ENCODE measurements at places on chromosomes 6 and 20.

- DNase-seq = no peak
These were observed 595 bp downstream of the FBXO5 start for GRCh38 chr6:152981989-152982903.

- no peak for DNase-seq
These were observed 46.0 kb downstream of the MAPK14 start for GRCh38 chr6:36073587-36073986.

DNA sequence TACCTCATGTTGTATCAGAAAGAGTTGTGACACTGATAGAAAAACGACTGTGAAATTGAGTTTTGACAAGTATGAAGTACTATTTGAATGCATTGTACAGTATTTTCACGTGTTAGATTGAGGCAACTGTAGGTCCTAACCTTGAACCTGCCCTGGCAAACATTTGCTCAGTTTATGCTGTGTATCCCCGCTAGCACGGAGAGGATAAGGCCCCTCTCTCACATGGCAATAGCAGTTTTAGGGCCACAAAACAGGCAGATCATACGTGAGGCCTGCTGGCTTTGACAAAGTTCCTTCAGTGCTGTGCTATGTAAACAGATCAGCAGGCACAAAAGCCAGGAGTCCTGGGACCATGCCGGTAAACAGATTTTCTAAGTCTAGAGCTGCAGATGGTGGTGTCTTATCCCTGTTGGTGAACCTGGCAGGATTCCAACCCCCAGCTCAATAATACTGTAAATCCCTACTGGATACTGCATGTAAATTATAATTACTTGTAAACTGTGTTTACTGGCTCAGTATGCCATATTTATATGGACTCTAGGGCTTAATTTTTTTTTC, 23.8 kb upstream of the FAM217A start:
- DNase-seq = no peak

DNA sequence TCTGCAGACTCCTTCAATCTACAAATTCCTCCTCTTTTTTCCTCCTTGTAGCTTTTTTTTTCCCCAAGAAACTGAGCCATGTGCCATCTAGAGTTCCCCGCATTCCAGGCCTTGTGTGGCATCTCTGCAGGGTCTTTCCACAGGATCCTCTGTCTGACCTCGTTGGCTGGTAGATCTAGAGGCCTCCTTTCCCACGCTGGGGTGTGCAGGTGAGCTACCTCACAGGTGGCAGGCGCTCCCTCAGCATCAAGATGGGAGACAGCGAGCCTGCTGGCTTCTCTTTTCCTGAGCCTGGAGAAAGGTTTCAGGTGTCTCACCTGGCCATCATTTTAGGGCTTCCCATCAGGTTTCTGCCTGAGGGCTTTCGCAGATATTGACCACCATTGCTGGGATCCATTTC, 9.6 kb upstream of the NELFCD start:
- DNase-seq = no peak

DNA sequence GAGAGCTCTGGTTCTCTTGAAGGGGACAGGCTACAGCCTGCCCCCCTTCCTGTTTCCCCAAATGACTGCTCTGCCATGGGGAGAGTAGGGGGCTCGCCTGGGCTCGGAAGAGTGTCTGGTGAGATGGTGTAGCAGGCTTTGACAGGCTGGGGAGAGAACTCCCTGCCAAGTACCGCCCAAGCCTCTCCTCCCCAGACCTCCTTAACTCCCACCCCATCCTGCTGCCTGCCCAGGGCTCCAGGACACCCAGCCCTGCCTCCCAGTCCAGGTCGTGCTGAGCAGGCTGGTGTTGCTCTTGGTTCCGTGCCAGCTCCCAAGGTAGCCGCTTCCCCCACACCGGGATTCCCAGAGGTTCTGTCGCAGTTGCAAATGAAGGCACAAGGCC, 9.8 kb downstream of the VEGFA start:
- DNase-seq = no peak

GRCh38 chr20:49540687-49541435, 27.1 kb downstream of the PTGIS start:
- DNase-seq = no peak

DNA sequence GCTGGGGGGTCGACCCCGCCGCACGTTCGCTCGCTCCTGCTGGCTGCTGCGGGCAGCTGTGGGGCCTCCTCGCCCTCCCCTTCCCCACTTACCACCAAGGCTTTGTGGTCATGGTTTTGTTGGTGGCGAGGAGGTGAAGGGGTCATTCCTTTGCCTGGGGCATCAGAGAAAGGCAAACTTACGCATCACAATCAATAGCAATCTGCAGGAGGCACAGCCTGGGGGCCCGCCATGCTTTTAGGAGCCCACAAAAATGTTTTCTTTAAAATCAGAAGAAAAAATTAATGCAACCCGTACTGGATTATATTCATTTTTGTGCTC, 137.0 kb downstream of the IMPG1 start:
- DNase-seq = no peak

- no peak for DNase-seq
These were observed 59.8 kb upstream of the DEK start for GRCh38 chr6:18323935-18324705.
